T-helper 22 cell (primary cell): ENCODE measurements at places on chromosomes 5 and 9.

DNA sequence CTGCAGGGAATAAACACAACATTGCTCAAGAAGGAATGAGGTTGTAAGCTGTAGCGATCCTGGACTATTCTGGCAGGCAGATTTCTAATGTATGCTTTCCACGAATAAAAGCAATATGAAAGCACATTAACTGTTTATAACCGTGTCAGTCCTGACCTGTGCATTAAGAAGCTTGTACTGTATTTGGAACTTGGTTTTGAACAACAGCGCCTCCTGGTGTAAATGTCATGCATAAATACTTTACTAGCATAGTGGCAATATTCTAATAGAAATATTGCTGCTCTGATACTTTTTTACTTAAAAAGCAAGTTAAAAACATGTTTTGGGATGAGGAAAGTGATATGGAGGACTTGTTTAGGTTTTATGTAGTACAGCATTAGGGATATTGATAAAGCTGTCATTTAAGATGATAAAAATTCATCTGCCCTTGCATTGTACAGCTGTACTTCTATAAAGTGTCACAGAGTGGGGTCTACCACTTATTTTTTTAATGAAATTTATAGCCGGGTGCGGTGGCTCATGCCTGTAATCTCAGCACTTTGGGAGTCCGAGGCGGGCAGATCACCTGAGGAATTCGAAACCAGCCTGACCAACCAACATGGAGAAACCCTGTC lies 70.7 kb upstream of the GNE start:
- peak; percentile 5 for DNase-seq

- no peak for DNase-seq
Observed at GRCh38 chr9:86039991-86040860, 59.1 kb downstream of the GOLM1 start.

GRCh38 chr5:151345808-151346478 lies 1.4 kb downstream of the SLC36A2 start:
- DNase-seq = no peak

GRCh38 chr5:76688836-76689235 lies 27.1 kb upstream of the F2R start:
- no peak for DNase-seq

- DNase-seq = no peak
Observed at GRCh38 chr5:92713335-92713743, 867.7 kb downstream of the NR2F1-AS1 start.

DNA sequence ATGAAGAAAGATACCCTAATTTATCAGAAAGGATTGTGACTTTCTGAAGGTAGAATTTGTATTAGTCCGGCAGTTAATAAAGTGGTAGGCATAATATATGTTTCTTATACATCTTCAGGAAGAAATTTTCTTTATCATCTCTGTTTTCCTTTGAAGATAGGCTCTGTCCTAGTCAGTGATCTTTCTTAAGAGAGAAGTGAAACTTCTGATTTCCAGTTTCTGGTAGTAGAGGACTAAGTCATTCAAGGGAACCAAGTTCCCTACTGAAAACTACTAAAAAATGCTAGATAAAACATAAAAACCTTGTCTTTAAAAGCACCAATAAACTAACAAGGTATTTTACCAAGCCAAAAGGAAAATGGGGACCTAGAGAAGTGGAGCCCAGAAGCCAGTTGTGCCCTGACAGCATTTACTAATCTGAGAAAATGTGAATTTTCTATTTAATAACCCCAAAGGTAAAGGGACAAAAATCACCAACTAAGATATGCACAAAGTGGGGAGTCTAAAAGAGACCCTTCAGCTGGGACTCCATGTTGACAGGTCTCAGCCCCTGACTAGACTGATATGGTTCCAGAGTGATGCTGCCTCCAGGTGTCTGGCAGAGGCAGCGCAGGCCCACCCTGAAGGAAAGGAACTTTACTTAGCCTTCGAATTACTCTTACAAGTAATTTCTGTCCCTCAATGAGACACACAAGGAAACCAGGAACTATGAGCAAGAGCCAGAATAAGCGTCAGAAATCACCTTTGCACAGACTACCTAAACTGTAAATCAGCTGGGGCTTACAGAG lies 72.7 kb downstream of the FAM78A start:
- DNase-seq = no peak

GRCh38 chr9:113499876-113500497 lies 36.5 kb downstream of the RGS3 start:
- DNase-seq = no peak
